Karpas-422 (cell line): ENCODE measurements at places on chromosomes 5 and 9.
A peak's percentile ranks its signal among the peaks of the same experiment; 100 is the strongest.

GRCh38 chr9:114198249-114199040 lies 43.1 kb downstream of the COL27A1 start:
- no peak for DNase-seq

DNA sequence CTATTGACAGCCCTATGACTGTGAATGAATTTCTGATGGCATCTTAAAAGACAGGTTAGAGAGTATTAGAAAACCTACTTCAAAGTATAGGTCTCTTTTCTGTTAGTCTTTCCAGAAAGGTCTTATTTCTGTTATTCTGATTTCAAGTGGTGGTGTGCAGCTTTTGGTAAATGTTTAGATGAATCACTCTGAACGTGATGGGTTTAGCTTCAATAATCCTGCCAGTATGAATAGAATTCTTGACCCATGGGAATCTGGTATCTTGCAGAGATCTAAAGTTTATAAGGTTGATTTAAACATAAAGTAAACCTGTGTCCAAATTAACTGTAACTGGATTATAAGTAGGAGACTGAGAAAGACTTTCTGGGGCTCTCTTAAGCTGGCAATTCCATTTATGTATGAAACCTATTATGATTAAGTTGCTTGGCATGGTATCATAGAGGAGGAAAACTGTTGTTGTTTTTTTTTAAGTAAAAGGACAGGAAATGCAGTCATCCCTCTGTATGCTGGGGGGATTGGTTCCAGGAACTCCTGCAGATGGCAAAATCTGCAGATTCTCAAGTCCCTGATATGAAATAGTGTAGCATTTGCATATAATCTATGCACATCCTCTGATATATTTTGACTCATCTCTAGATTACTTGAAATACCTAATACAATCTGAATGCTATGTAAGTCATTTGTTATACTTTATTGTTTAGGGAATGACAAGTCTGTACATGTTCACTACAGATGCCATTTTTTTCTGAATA lies 77.0 kb upstream of the ADAMTS19 start:
- no peak for DNase-seq

- no peak for DNase-seq
Observed at GRCh38 chr9:33139421-33140228, 27.5 kb downstream of the B4GALT1 start.

DNA sequence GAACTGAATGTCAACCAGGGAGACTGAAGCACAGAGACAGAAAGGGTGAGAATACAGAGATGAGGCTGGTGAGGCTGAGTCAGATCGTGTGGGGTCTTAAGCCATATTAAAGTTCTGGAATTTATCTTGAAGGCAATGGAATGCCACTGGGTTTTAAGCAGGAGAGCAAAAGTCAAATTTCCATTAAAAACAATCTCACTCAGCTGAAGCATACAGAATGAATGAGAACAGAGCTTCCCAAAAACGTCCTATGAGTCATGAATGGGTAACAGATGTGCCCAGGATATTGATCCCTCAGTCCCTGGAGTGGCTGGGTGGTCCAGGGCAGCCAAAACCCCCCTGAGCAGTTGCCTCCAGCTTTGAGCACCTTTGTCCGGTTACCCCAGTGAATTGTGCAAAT lies 44.9 kb downstream of the PFDN1 start:
- DNase-seq = no peak

DNA sequence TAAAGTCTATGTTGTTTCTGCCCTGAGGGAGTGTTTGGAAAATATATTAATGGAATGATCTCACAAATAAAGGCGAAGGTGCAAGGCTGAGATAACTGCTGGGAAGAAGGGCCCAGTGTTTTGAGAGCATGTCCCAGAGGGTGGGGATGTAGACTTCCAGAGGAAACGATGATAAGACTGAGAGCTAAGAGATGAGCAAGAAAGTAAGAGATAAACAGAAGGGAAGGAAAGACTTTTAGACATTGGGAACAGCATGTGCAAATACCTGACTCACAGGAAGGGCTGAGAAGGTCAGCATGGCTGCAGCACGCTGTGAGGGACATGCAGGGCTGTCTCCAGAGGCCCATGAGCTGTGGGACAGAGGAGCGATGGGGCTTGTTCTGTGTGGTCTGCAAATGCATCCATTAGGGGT lies 19.9 kb upstream of the ADRB2 start:
- peak; percentile 61 for DNase-seq

DNA sequence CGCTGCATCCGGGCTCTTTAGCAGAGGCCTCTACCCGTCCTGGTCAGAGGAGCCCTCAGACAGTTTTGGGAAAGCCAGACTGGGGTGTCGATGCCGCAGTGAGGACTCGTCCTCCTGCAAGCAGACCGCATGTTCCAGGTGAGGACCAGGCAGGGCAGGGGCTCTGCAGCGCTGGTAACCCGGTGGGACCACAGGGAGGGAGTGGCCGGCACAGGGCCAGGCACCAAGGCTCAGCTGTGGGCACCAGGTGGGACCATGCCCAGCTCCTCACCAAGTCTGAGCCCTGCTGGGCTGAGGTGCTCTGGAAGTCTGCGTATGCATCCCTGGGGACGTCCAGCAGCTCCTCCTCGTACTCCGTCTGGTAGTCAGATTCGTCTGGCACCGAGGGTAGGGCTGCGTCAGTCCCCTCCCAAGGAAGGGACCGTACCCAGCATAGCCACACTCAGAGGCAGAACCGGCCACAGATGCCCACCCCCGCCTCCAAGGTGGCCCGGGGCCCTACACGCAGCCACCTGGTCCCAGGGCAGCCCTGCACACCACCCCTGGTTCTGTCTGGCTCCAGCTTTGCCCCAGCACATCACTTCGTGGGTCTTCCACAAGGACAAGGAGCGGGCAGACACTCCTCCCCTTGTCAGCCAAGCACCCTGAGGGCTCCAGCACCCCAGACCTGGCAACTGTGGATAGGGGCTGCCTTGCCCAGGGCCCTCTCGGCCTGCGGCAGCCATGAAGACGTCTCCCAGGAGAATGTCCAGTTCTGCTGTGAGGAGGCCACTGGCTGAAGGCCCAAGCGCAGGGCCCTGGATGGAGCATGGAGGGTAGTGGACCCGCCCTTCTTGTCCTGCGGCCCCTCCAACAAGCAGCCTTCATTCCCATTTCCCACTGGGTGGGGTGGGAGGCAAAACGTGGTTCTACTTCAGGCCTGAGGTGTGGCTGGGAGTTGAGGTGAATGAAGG lies 1.5 kb upstream of the NSMF start:
- DNase-seq = no peak

DNA sequence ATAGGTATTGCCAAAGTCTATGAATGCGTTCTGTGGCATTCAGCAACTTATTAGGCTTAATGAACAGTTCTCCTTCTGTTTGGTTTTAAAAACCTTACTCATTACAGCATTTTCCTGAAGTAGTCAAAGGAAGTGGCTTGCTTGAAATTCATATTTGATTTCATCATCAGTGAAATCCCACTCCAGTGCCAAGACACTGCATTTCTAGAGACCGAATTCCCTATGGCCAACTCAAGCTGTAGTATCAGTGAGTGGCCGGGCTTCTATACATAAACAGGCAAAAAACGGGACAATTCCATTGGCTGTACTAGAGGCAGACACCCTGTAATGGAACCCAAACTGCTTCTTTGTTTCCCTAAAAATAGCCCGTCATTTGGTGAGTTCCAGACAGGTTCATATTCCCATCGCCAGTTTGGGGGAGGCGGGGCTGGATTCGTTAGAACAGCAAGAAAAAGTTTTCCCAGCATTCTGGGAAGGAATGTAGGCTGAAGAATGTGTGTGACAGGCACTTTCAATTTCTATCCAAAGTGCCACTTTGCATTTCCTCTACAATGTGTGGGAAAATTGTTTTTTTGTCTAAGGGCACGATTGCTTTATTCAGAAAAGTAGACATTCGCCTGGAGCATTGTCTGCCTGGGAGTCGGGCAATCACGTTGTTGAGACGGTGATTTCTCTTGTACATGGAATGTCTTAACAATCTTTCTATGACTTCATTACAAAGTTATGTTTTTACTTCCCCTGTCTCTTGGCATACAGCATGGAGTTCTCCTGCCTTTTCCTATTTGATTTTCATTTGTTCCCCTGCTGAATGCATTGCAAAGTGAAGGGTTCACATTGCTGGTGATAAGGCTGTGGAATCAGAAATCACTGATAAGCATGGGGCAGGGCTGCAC lies 141.8 kb upstream of the MAST4 start:
- no peak for DNase-seq

GRCh38 chr9:37107701-37108100 lies 12.7 kb upstream of the ZCCHC7 start:
- DNase-seq = no peak

GRCh38 chr5:150045549-150045948 lies 40.8 kb downstream of the CSF1R start:
- no peak for DNase-seq

- peak; percentile 65 for DNase-seq
Observed at GRCh38 chr5:15598294-15598902, 98.4 kb downstream of the FBXL7 start.

DNA sequence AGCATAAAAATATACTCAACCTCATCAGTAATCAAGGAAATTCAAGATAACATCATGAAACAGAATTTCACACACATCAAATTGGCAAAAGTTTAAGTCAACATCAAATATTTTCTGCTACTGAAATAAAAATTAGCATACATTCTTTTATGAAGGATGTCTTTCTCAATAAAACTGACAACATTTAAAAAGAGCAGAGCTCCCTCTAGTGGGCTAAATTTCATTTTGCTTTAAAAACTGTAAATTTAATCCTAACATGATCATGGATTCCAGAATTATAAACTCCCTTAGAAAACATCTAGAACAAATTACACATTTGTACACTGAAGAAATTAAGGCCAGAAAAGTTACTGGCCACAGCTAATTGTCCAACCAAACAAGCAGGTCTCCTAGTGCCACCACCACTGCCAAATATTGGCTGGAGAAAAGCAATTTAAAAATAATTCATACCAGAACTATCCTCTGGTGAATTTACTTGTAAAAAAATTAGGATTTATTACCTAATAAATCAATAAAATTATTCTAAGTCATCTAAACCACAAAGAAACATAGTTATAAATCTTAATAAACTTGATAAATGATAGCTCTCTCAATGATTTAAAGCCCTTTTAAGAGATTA lies 31.2 kb downstream of the DEPDC1B start:
- DNase-seq = peak; percentile 85

- DNase-seq = no peak
Observed at GRCh38 chr9:17509701-17510100, 69.2 kb upstream of the SH3GL2 start.

DNA sequence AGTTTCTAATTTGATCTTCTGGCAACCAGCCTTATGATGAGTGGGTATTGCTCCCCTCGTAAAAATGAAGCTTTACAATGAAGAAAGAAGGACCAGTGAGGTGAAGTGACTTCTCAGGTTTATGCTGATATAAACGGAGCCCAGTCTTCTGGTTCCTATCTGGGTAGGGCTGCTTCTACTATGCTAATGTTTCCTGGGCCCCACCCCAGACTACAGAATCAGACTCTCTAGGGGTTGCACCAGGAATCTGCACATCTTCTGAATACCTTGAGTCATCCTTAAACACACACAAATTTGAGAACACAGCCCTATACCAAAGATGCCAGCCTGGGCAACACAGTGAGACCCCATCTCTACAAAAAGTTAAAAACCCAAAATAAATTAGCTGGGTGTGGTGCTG lies 16.2 kb downstream of the BTF3 start:
- DNase-seq = no peak

DNA sequence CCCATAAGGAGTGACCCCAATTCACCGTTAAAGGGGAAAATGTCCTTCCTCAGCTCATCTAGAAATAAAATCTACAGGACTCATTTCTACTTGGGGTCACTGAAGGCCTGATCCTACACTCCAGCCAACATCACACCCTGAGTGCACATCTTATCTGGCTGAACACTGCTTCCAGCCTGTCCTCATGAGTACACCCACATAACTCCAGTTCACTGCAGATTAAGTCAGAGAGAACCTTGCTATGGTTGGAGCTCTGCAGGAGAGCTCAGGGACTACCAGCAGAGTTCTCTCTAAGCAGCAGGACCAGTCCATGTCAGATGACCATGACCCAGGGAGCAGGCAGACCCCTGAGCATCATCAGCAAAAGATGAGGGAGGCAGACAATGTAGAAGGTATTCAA lies 126.9 kb upstream of the MAP3K1 start:
- no peak for DNase-seq

DNA sequence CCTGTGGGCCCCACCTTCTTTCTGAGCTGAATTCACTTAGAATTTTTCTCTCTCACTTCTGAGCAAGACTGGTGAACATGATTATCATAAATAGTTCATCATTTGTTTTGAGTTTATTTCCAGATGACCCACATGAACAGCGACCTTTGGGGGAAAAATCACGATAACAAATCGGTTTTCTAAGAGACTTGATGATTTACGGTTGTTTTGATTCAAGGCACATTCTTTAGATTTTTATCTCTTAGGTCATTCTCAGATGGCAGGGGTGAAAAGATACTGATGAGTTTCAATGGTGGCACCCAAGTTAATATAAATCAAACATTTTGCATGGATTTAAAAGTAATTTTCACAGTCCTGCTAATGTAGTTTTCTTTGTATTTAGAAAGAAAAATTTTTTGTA lies 95.1 kb downstream of the DMXL1 start:
- DNase-seq = no peak

GRCh38 chr9:112033237-112034215 lies 136.9 kb downstream of the UGCG start:
- no peak for DNase-seq
